ENCODE measurements at places on chromosomes 2 and 18. TPM values are rescaled to one million over a fixed set of nuclear protein-coding genes. Genes with fewer than 3 reads are reported as not detected.

The LYPD1 gene
- total RNA-seq = 53.2 TPM

DNA sequence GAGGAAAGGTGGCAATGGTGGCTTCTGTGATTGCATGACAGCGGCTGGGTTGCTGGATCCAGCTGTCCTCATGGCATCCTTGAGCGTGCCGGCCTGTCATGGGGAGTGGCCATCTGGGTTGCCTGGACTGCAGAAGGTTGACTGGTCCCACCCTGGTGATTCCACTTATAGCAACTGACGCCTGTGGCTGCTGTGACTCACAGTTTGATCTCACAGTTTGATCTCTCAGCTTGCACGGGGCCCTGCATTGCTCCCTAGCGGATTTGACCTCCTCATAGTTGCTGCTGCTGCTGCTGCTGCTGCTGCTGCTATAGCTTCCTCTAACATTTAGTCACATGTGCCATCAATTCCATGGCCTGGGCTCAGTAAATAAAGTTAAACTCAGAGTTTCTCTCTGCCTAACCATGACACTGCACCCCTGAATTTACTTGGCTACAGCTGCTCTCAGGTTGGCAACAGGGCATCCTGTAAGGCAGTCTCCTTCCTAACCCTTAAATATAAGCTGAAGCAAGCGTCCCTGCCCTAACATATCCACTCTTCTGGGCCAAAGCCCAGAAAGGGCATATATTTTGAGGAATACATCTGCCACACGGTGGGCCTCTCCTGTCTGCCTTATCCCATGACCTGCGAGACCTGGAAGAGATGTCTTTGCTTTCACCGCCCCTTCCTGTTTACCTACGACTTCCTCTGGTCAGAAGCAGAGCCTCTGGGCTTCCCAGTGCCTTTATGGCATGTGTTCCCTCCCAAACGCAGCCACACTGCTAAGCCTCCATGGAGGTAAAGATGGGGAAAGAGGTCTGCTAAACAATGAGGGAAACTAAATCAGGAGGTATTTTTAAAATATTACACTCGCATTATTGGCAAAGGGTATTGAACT, 37.8 kb upstream of the CCDC150 start:
- DNase-seq = peak; percentile 56

GRCh38 chr2:186170693-186171092, 315.4 kb upstream of the ZC3H15 start:
- no peak for DNase-seq

DNA sequence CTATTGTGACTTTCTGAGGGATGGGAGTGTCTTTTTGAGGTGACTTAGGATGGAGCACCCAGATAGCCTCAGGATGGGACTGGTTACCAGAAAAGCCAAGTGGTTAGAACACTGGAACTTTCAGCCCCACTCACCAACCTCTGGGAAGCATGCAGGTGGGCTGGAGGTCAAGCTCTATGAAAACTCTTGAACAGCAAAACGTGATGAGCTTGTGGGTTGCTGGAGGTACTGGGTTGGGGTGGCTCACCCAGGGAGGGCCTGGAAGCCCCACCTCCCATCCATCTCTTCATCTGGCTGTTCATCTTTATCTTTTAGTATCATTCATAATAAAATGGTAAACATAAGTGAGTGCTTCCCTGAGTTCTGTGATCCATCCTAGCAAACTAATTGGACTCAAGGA, 216.4 kb downstream of the SPP2 start:
- DNase-seq = no peak

GRCh38 chr18:11859903-11860407, 8.7 kb downstream of the CHMP1B start:
- peak; percentile 92 for DNase-seq

GRCh38 chr2:174585146-174585545, 12.5 kb downstream of the WIPF1 start:
- DNase-seq = no peak

- DNase-seq = no peak
Measured at GRCh38 chr2:104481341-104481740, 372.6 kb upstream of the POU3F3 start.

DNA sequence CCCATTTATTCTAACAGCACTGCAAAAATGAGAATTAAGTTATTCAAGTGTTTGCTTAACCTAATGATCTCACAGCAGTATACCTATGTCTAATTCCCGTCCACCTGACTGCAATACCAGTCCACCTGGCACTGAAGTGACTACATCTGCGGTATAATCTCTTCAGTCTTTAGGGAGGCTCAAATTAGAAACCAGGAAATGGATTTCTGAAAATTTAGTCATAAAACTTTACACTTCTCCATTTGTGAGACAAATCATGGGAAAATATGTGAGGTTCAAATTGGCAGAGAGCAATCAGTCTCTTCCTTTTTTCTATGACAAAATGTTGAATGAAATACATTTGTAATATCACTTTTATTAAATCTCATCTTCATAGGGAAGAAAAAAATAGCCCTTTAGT, 33.0 kb downstream of the FTCDNL1 start:
- DNase-seq = no peak

DNA sequence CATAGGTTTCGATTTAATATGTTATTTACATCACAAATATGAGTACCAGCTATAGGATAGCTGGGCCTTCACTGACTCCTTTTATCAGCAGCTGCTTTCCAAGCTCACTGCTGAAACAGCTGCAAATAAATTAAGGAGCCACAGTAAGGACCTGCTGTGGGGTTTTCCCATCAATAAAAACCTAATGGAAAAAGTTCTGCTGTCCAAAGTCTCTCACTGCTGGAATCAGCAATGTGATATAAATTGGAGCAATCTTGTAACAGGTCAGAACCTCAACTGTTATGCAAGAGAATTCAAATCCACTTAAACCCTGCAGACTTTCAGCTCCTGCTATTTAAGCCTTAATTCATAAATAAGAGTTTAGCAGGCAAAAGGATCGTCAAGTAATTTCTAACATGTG, 61.3 kb downstream of the NEB start:
- no peak for DNase-seq

GRCh38 chr2:25499157-25499556, 157.4 kb upstream of the DNMT3A start:
- DNase-seq = no peak
